Stimulated activated CD4-positive, alpha-beta T cell treated with anti-CD3 and anti-CD28 coated beads, Interleukin-4, amount 100 ng/mL, for 4 hours (primary cell): ENCODE measurements at places on chromosomes 5 and 9.

GRCh38 chr5:63774939-63775338 lies 187.3 kb downstream of the HTR1A start:
- DNase-seq, result no peak

DNA sequence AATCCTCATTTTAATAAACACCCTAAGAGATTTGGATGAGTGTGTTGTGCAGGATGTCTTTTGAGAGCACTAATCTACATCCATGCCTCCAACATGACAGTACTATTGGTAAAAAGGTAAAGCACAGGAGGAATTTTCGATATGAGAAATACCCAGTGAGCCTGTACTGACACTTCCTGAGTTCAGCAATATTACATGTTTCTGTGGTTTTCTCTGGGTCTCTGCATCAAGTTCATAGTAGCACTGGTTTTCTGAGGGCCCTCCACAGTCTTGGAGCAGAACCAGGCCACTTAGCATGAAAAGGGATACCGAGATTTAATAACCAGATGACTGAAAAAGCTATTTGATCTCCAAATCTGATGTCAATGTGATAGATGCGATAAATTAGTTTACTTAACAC lies 524.1 kb downstream of the TMEM38B start:
- no peak for DNase-seq

- no peak for DNase-seq
Observed at GRCh38 chr9:99725852-99726251, 95.8 kb upstream of the NR4A3 start.

DNA sequence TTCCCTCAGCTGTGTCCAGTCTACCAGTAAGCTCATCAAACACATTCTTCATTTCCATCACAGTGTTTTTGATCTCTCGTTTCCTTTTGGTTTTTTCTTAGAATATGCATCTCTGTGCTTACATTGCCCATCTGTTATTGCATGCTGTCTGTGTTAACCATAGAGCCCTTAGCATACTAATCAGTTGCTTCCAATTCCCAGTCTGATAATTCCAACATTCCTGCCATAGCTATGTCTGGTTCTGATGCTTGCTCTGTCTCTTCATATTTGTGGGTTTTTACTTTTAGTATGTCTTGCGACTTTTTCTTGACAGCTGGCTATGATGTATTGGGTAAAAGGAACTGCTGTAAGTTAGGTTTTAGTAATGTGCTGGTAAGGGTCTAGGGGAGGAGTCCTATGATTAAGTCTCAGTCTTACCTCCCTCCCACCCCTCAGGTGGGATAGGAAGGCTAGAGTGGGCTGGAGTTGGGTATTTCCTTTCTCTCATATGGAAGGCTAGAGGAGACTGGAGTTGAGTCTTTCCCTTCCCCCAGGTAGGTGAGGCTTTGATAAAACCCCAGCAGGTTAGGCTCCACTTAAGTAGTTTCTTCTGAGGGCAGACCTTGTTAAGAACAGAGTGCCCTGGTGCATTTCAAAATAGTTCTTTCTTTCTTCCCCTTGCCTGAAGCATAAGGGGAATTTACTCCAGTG lies 99.1 kb upstream of the RASGRF2 start:
- no peak for DNase-seq

DNA sequence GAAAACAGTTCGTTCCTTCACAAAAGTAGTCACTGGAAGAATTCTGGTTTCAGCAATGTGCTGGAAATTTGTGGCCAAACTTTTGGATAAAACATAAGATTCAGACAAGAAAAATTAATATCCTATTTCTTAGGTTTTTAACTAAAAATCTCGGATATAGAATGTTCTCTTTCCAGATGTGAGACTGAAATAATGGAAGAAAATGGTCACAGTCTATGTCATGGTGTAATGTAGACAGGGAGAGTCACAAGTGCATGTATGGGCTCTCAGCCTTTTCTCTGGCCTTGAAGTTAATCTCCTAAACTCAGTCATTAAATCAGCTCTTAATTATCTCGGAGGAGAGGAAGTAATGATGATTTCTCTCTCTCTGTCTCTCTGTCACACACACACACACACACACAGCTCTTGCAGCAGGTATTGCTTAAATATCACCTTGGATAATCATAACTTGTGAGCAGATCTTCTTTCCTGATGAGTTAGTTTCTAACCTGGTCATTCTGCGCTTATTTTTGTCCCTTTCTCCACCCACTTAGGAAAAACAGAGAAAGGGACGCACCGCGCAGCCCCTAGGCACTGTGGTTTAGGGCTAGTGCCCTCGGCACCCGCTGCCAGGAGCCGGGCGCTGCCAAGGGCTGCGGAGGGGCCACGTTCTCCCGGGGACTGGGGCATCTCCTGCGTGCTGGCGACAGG lies 672 bp upstream of the ITGA2 start:
- DNase-seq, result no peak

DNA sequence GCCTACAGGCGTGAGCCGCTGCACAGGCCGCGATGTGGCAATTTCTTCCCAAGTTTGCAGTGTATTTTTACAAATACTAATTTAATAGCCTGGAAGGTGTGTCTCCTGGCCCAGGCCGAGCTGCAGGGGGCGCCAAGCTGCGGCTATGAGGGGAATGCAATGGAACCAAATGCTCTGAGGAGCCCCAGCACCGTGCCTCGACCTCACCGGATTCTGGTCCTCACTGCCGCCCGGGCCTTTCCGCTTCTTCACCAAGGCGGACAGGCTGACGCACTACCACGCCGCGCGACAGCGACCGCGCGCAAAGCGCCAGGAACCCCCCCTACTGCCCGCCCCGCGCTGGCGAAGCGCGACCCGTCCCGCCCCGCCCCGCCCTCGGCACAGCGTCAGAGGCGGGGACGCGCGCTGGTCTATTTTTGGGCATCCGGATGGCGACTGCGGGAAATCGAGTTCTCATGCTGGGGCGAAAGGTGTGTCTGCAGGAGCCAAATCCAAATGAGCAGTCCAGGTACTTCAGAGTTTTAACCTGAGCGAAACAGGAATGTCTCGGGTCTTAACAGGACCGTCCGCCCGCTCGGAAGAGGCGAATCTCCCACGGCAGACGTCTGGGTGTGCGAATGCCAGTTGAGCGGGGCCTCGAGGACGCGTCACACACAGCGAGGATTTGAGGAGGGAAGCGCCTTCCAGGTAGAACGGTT lies 31.7 kb upstream of the PRXL2C start:
- peak; percentile 62 for DNase-seq

GRCh38 chr5:130885027-130885426 lies 280.0 kb downstream of the HINT1 start:
- DNase-seq, result no peak

DNA sequence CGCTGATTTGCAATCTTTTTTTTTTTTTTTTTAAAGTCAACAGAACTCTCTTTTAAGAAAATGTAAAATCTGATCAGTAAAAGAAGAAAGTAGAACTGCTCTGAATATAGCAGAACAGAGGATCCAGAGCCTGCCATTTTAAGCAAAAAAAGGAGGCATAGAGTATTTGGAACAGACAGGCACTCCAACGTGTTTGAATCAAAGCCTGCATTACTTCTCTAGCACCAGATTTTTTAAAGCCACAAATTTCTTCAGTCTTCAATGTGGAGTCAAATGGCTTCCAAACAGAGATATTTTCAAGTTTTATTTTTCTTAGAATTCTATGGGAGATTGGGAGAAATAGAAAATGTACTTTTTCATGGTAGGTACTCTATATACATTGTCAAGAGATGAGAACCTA lies 5.1 kb downstream of the PAIP1 start:
- no peak for DNase-seq

DNA sequence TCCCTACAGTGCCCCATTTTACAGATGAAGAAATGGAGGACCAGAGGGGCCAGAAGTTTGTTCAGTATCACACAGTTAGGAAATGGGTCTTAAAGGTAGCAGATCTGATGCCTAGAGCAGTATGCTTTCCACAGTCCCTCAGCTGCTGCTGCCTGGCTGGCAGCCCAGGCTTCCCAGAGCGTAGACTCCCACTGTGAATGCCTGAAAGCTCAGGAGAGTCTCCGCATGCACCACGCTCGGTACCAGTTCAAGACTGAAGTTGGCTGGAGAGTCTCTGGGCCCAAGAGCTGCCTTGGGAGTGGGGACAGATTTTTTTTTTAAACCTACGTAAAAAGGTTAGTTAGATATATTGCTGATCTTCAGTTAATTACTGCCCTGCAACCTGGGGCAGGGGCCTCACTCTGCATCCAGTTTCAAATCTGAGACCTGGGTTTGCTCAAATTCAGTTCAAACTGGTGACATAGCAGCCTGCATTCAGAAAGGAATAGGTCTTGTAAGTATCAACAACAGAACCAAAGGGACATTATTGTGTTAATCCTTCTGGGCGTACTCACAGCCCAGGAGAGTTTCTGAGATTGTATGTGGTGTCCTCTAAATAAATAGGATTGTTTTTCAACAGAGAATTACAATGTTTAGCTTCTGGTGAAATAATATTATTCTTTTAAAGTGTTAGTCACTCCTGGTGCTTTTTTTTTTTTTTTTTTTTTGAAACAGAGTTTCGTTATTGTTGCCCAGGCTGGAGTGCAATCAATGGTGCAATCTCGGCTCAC lies 8.3 kb downstream of the NANS start:
- DNase-seq, result no peak

GRCh38 chr5:160310552-160311295 lies 1.6 kb downstream of the CCNJL start:
- no peak for DNase-seq

GRCh38 chr9:105385381-105385985 lies 62.4 kb upstream of the FSD1L start:
- peak; percentile 12 for DNase-seq

- DNase-seq, result peak; percentile 30
Observed at GRCh38 chr5:119287547-119288111, 68.2 kb upstream of the TNFAIP8 start.

DNA sequence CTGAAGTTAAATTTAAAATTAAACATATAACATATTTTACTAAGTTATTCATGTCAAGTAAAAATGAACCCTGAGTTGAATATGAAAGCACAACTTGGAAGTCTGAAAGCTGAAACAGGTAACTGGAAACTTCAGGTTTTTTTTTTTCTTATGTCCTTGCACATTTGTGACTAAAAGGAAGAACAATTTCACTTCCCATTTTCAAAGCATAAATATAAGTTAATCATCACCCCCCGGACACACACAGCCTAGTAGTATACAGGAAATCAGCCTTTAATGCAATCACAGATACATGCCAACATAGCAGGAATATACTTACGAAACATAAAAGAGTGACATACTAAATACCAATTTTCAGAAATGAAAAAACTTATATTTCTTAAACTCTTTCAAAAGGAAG lies 225.9 kb downstream of the RFX3 start:
- DNase-seq, result no peak

DNA sequence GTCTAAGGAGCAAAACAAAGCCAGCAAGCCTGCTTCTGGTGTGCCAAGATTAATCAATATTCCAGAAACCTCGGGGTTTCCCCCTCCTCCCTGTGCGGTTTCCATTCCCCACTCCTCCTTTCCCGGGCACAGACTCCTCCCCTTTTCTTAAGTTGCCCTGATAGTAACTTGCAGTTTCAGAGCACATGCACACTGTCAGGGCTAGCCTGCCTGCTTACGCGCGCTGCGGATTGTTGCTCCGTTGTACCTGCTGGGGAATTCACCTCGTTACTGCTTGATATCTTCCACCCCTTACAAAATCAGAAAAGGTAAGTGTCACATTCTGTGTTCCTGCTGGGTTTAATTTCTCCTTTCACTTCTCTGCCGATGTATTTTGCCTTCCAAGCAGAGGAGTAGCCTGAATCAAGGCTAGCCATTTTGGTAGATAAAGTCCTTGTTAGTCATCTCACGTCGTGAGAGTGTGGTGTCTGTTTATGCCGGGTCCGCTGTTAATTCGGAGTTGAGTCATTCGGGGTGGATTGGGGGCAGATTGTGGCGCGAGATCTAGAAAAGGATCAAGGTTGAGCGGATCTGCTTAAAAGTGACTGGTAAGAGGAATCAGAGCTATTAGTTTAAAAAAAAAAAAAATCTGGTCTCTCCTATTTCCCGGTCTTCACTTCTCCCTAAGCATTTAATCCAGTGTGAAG lies at the start of gene SLC1A3:
Gene SLC1A3 (plus strand): TSS at position 179 of the 686 bp plus-strand sequence. CDS start 1,818 bp downstream, outside the sequence.
- peak; percentile 16 for DNase-seq

DNA sequence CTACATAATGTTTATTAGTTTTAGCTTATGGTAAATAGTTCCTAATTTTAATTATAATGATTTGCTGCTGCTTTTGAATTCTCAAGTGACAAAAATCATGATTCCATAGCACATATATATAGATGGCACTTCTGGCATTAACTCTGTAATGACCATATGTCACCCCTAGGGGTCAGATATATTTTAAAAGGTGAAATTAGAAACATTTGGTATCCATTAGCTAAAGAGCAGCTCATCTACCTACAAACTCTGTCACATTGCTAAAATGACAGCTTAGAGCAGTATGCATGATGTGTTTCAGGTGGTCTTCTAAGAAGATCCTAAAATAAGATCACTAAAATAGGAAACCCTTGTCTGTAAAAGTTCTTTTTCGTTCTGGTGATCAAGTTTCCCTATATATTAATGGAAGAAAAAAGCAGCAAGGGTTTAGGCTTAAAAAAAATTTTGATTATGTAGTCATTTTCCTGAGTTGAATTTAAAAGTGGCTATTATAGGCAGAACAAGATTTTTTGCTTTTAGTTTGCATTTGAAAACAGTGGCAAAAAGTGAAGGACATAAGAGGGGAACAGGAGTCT lies 157.7 kb upstream of the POU5F2 start:
- DNase-seq, result no peak

- no peak for DNase-seq
Observed at GRCh38 chr5:73355108-73355507, 93.5 kb downstream of the FOXD1 start.

GRCh38 chr9:78677326-78677725 lies 380.4 kb downstream of the PSAT1 start:
- DNase-seq, result no peak

GRCh38 chr5:177370488-177371119 lies 12.9 kb downstream of the RGS14 start:
- DNase-seq, result peak; percentile 64

DNA sequence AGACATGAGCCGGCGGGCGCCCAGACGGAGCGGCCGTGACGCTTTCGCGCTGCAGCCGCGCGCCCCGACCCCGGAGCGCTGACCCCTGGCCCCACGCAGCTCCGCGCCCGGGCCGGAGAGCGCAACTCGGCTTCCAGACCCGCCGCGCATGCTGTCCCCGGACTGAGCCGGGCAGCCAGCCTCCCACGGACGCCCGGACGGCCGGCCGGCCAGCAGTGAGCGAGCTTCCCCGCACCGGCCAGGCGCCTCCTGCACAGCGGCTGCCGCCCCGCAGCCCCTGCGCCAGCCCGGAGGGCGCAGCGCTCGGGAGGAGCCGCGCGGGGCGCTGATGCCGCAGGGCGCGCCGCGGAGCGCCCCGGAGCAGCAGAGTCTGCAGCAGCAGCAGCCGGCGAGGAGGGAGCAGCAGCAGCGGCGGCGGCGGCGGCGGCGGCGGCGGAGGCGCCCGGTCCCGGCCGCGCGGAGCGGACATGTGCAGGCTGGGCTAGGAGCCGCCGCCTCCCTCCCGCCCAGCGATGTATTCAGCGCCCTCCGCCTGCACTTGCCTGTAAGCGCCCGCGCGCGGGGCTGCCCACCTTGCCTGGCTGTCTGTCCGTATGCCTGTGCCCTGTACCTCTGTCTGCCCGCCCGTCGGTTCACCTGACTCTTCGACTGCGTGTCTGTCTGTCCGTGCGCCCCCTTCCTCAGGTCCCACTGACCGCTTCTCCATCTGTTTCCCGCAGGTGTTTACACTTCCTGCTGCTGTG lies 412 bp downstream of the FGF18 start:
- peak; percentile 44 for DNase-seq
